ENCODE measurements at places on chromosomes 7 and 10.
A peak's percentile ranks its signal among the peaks of the same experiment; 100 is the strongest.

DNA sequence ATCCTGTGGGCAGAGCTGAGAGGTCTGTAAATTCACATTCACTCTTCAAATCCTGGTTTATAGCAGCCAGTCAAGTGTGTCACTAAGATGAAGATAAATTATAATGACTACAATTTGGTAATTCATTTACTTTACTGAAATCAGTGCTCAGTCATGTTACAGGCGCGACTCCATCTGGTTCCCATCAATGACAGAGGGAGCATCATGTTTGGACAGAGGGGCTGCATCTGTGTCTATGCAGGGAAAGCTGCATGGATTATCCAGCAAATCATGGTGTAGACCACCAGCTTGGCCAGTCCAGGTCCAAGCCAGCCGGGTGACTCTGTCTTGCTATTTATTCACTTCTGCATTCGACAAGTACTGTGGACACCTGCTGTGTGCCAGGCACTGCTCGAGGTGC lies 214.1 kb upstream of the ZNF32 start:
- no peak for DNase-seq

GRCh38 chr7:158112571-158113320 lies 474.9 kb downstream of the PTPRN2 start:
- DNase-seq = no peak

GRCh38 chr10:30603589-30603988 lies 26.0 kb downstream of the LYZL2 start:
- no peak for DNase-seq

- no peak for DNase-seq
Measured at GRCh38 chr7:21844742-21845141, 101.0 kb downstream of the CDCA7L start.

- DNase-seq = no peak
Measured at GRCh38 chr10:93652857-93653256, 40.5 kb downstream of the PDE6C start.

- peak; percentile 39 for DNase-seq
Measured at GRCh38 chr10:84375011-84375410, 46.6 kb downstream of the CCSER2 start.

DNA sequence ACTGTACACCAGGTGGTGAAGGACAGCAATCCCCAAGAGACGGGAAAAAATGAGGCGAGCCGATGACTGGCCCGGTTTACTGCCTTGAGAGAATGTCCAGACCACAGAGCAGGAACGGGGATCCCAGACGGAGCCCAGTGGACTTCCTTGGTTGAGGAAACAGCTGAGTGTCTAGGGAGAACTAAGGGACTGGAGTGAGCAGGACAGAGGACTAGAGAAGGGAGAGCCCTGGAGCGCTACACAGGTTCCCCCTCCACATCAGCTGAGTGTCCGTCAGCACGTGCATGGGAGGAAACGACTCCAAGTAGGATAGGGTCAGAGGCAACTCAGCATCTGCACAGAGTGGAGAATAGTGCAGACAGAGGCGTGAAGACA lies 7.1 kb upstream of the WDR86 start:
- no peak for DNase-seq

GRCh38 chr7:75914169-75914654 lies 743 bp upstream of the POR start:
- no peak for DNase-seq

- no peak for DNase-seq
Measured at GRCh38 chr10:86727470-86727869, 28.9 kb upstream of the BMPR1A start.

DNA sequence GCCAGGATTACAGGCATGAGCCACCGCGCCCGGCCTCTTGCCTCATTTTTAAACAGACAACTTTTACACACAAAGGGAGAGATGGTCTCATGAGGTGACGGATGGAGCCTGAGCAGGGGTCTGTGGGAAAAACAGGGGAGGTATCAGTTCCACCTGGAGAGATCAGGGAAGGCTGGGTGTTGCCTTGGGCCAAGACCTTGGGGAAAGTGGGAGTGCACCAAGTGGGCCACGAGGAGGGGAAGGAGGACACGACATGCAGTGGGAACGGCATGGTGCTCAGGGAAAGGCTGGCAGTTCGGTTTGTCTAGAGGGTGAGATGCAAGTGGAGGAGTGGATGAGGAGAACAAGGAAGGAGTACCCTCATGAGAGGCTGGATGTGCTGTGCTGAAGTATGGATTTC lies 8.9 kb upstream of the ZNF777 start:
- DNase-seq = no peak

DNA sequence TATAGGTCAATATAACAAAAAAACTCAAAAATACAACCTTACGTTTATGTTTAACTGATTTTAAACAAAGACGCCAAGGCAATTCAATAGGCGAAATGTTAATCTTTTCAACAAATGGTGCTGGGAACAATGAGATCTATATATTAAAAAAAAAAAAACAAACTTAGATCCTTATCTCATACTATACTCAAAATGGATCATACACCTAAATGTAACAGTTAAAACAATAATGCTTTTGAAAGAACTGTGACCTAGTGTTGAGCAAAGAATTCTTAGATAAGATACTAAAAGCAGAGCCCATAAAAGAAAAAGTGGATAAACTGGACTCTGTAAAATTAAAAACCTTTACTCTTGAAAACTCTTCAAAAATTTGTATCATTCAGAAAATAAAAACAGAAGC lies 8.6 kb downstream of the TMEM168 start:
- DNase-seq = no peak

GRCh38 chr10:1615186-1615954 lies 122.0 kb downstream of the ADARB2 start:
- DNase-seq = no peak

DNA sequence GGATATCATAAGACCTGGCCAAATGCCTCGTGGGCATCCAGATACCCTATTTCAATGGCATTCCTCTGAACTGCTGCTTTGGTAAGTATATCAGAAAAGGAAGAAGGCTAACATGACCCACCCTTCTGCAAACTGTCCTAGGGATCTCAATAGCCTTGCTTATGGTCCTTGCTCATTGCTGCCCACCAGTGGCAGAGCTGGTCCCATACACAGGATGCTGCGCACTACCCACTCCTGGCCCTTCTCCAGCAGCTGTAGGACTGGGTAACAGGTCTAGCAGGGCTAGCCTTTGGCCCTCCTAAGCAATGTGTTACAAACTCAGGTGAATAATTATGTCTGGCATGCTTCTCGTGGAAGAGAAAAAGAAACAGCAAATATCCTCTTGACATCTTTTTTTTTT lies 72.5 kb downstream of the C10orf90 start:
- peak; percentile 1 for DNase-seq

- DNase-seq = no peak
Measured at GRCh38 chr10:95496246-95496911, 64.8 kb downstream of the SORBS1 start.

GRCh38 chr7:5143106-5143505 lies 46.9 kb upstream of the WIPI2 start:
- DNase-seq = no peak

GRCh38 chr10:77173615-77174461 lies 463.8 kb downstream of the KCNMA1 start:
- peak; percentile 47 for DNase-seq

DNA sequence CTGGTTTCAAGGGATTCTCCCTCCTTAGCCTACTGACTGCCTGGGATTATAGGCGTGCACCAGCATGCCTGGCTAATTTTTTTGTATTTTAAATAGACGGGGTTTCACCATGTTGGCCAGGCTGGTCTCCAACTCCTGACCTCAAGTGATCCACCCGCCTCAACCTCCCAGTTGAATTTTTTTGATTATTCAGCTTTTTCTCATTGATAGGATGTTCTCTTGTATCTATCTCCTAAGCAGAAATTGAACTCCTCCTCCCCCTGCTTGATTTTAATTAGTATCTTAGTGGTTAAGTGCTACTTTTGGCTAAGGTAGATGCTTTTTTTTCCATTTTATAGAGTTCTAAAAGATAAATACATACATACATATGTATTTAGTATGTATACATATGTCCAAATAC lies 101.0 kb downstream of the ZNF277 start:
- no peak for DNase-seq

DNA sequence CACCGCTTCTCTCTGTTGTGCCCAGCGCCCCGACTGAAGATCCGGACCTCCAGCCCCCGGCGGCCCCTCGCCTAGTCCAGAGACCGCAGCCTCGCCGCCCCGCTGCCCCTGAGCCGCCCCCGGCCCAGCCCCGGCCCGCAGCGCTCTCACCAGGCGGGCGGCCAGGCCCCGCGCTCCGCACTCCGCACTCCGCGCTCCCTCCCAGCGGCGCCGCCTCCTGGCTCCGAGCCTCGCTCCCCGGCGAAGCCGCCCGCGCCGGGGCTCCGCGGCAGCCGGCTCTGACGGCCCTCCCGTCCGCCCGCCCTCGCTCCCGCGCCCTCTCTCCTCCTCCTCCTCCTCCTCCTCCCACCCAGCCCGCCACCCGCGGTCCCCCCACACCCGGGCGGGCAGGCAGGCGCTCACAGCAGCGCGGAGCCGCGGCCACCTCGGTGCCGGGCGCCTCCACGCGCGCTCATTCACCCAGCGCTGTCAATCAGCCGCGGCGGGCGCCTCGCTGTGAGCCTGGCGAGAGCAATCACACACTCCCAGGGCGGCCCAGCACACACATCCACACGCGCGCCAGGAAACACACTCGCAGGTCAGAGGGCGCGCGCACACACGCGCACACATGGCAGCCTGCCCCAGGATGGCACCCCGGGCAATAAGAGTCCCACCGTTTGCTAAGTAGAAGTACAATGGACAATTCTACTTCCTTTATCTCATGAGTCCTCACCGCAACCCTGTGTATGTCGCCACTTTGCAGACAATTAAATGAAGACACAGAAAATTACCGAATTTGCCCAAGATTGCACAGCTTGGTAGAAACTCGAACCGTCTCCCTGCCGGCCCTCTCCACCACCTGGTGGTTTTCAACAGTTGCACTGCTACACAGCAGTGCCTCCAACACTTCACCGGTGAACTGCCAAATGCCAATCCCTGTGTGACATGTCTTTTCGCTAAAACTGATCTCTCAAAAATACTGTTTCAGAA lies at the start of gene PRRT4:
TSS of gene PRRT4 (minus strand) at position 280 of the 969 bp plus-strand sequence.
- DNase-seq = no peak

GRCh38 chr10:45429790-45430189 lies 55.8 kb downstream of the ALOX5 start:
- DNase-seq = no peak

- no peak for DNase-seq
Measured at GRCh38 chr10:77494327-77494726, 143.3 kb downstream of the KCNMA1 start.

GRCh38 chr7:1899196-1899595 lies 229.1 kb downstream of the ELFN1 start:
- no peak for DNase-seq

GRCh38 chr10:18260310-18260922 lies 120.2 kb downstream of the CACNB2 start:
- DNase-seq = no peak

DNA sequence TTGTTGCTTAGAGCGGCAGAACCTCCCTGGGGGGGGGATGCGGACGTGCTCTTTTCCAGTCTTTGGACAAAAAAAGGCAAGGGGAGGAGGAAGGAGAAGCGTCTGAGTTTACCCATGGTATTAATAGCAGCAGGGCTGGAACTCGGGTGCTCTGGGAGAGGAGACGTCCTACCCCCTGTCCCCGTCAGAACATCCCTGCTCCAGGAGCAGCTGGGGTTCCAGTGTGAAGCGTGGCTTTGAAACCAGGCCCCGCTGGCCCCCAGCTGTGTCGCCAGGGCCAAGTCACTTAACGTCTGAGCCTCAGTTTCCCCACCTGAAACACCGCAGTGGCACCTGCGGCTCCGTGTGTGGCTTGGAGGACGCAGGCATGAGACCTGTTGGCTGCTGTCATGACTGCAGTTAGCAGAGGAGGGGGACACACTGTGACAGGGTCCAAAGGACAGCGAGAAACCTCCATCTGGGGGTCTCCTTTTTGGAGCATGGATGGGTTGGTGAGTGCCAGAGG lies 1.4 kb downstream of the AMZ1 start:
- DNase-seq = no peak

DNA sequence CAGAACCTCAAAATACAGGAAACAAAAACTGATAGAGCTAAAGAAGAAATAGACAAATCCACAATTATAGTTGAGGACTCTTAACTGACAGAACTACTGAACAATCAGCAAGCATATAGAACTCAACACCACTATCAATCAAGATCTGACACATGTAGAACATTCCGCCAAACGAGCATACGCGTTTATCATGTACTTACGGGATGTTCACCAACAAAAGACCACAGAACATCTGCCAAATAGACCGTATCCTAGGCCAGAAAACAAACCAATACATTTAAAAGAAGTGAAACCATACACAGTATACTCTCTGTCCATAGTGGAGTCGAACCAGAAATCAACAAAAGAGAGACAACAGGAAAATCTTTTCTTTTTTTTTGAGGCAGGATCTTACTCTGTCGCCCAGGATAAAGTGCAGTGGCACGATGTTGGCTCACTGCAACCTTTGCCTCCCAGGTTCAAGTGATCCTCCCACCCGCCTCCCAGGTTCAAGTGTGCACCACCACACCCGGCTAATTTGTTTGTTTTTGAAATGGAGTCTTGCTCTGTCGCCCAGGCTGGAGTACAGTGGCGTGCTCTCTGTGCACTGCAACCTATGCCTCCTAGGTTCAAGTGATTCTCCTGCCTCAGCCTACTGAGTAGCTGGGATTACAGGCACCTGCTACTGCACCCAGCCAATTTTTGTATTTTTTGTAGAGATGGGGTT lies 5.1 kb downstream of the GNA12 start:
- no peak for DNase-seq

- DNase-seq = no peak
Measured at GRCh38 chr7:146112755-146113154, 3.8 kb upstream of the CNTNAP2 start.

- no peak for DNase-seq
Measured at GRCh38 chr10:69458430-69459100, 7.3 kb downstream of the TSPAN15 start.

GRCh38 chr7:106372595-106373318 lies 88.0 kb upstream of the NAMPT start:
- DNase-seq = no peak

GRCh38 chr7:11206177-11206899 lies 232.7 kb downstream of the PHF14 start:
- DNase-seq = no peak

- no peak for DNase-seq
Measured at GRCh38 chr10:88756660-88757059, 3.2 kb upstream of the LIPN start.

- no peak for DNase-seq
Measured at GRCh38 chr10:62647375-62648092, 157.0 kb upstream of the ADO start.

DNA sequence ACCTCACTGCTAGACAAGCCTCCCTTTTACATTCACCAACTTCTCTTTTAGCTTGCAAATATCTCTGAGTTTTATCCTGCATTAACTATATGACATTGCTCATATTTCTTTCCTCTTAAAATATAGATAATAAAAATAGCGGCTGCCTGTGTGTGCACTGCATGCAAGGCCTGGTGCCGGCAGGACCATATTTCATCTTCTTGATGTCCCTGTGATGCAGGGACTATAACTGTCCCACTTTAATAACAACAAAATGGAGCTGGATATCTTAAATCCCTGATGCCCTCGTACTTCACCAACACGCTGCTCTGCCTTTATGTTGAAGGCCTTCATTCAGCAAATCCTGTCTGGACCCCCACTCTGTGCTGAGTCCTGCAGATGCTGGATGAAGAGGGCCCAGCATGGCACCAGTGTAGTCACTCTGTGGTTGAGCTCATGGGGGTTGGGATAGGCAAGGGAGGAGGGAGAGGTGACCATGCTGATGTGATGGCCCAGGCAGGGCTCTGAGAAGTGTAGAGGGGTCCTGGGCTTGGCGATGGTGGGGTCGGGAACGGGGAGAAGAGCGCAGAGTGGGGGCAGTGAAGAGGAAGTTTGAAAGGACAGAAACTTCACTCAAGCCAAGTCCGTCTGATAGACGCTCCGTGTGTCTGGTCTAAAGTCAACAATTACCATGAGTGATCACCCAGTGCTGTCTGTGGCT lies 40.4 kb downstream of the C10orf90 start:
- no peak for DNase-seq

- no peak for DNase-seq
Measured at GRCh38 chr10:93139059-93139655, 65.5 kb downstream of the CYP26A1 start.
